ENCODE measurements at places on chromosomes 3 and 15.

GRCh38 chr3:101690972-101691371, 4.5 kb upstream of the RPL24 start:
- no peak for DNase-seq

DNA sequence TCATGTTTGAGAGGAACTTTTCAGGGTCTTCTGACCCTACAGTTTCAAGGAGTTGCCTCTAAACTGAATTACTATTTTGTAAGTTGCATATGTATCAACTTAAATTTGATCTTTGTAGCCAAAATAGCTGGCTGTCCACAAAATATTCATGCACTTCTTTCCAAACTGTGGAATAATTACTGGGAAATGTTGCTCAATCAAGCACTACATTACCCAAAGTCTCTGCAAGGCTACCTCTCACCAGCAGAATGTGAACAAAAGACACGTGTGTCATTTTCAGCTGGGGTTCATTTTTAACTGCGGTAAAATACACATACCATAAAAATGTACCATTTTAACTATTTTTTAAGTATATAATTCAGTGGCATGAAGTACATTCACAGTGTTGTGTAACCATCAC, 320.4 kb downstream of the CTNNB1 start:
- no peak for DNase-seq

DNA sequence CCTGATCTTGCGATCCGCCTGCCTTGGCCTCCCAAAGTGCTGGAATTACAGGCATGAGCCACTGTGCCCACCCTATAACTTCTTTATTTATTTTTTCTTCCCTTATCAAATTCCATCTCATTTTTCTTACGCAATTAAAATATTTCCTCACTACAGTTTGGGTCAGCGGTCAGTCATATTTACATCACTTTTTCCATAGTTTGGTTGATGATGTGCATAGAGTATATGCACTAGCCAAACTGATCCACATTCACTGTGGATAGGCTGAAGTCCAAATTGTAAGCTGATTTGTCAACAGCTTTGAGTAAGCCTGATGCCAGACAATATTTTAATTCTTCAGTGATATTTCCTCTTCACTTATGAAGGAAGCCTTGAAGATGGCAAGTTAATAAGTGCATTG, 256.3 kb downstream of the TIGIT start:
- no peak for DNase-seq

- no peak for DNase-seq
Observed at GRCh38 chr15:88658070-88658965, 19.5 kb downstream of the ISG20 start.

DNA sequence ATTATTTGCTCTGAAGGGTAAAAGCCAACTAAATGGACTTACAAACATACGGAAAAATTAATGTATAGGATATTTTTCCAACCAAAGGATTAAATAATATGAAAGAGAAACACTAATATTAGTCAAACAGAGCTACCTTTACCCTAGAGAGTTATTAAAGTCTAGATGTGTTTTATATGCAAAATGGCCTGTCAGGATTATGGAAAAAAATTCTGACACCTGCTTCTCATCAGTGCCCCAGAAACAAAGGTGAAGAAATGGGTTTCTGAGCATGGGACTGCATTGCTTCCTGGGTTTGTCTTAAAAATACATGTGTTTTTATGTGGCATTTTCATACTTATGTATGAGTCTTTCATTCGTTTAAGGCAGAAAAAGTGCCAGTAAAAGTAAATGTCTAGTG, 148.3 kb downstream of the ROBO2 start:
- no peak for DNase-seq

DNA sequence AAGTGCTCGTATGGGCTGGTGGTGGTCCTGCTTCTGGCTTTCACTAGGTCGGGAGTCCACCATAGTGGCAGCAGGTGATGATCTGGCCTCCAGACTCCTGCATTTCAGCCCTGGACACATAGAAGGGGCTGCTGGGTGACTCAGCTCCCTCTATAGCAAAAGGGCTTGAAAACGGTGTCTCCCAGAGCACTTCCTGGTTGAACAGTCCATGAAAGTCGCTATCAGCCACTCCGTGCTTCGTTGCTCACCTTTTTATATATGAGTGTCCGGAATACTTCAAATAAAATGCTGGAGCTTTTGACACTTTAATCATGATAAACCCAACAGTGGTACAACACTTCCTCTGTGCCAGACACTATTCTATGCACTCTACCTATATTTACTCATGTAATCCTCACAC, 213.2 kb downstream of the PDZRN3 start:
- DNase-seq, result no peak

DNA sequence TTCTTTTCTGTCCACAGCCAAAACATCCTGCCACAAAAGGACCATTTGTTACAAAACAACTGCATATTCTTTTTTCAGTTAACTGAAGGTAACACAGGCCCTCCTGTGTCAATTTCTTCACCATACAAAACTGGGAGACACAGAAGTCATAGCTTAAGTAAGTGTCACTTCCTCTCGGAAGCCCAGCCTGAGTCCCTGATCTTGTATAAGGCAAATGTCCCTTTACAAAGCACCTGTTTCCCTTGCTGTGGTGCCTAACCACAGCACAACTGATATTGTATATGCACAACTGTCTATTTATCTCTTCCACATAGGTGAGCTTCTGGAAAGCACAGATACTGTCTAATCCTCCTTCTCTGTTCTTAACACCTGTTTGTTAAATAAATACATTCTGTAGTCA, 293.7 kb downstream of the FHIT start:
- DNase-seq, result no peak

GRCh38 chr3:82715091-82715856, 953.8 kb upstream of the GBE1 start:
- DNase-seq, result no peak

DNA sequence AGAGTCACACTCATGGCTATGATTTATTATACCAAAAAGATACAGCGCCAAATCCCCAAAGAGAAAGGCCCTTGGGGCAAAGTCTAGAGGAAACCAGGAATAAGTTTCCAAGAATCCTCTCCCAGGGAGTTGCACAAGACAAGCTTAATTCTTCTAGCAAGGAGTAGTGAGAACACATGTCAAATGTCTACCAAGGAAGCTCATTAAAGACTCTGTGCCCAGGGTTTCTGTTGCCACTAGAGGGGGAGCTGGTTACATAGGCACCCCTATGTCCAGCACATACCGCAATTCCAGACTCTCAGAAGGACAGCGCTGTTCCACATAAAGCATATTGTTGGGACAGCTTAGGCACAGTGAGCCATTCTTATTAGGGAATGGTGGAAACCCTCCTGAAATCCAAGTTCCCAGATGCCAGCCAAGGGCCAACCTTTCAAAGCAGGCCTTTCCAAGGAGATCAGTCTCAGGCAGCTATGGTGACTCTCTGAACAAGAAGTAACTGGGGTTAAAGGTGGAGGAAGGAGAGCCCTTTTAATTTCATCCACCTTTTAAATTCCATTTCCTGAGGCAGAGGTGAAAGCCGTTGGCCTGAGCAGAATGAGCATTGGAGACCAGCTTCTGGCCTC, 194.2 kb downstream of the UACA start:
- DNase-seq, result no peak

DNA sequence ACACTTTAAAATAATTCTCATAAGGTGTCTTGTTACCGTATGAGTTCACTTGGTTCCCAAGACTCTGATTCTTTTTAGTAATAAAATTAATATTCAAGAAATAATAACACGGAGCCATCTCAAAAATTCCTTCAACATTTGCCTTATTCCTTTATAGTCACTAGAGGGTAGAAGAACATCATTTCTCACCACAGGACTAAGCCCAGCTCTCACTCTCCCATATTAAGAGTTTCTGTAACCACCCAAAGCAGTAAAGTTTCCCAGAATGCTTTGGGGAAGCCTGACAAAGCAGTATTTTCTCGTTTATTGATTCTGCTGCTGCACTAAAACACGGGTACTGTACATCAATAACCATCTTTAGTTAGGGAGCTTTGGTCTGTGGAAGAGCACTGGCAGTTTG, 114.9 kb downstream of the MCTP2 start:
- no peak for DNase-seq

DNA sequence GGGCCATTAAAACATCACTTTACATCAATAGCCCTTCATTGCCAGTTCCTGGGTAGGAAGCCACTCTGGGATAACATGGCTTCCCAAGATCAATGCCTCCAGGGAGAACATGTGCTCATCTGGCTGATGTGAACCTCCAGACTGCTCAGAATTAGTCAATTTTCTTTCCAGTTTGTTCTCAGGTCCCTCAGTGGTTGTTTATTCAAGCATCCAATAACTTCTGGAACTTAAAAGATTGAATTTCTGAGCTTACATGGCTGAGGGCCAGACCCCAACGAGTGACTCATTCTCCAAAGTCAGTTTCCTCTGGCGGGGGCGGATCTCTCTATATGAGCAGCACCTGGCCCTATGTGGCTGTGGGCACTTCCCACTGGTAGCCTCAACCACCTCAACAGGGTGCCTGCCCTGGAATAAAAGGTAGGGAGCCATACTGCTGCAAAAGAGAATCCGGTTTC, 34.0 kb downstream of the LYZL4 start:
- DNase-seq, result no peak

- DNase-seq, result no peak
Observed at GRCh38 chr3:79976466-79976865, 208.7 kb upstream of the ROBO1 start.

GRCh38 chr3:14441240-14441919, 39.0 kb downstream of the SLC6A6 start:
- no peak for DNase-seq

DNA sequence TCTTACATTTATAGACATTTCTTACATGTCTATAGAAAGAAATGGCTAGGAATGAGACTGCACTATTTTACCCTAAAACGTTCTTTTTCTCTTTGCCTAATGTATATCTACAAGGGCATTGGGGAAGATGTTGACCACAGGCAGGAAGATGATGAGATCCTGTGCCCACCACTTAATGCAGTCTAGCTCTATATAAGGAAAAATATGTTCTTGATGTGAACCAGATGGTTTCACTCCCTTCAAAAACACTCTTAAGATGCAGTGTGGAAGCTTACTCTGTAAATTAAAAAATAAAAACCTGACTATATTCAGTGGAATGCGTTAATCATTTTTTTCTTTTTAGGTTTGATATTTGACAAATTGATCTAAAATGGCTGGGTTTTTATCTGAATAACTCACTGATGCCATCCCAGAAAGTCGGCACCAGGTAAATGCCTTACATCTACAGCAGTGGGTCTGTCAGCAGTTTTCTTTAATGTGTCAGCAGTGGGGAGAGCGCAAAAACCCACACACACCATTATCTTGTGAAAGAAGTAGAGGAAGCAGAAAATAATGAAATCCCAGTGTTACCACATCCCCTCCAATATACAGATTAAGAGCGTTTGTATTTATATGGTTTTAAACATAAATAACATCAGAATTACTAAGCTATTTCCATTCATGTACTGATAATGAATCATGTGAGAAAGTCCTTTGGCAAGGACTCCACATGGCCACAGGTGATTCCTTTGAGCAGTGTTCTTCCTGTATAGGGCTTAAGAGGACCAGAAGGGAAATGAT, 10.1 kb downstream of the AGTR1 start:
- DNase-seq, result no peak

DNA sequence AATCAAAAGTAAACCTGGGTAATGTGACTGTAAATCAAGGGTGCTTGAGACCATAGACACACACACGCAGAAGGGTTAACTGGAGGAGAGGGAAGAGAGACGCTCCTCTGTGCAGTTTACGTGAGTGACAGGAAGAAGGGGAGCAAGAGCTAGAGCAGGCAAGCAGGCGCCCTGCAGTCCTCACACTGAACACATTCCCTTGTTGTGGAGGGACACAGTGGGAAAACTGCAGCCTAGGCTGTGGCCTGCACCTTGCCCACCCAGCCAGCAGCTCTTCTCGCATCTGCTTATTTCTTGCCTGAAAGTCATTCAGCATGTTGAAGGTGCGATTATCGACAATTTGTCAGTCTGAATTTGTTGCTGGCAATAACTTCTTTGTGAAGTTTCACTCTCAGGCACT, 24.2 kb downstream of the SOX2 start:
- no peak for DNase-seq

GRCh38 chr15:40554161-40554525, 10.7 kb downstream of the CCDC32 start:
- DNase-seq, result no peak

- DNase-seq, result no peak
Observed at GRCh38 chr3:143172795-143173145, 53.2 kb downstream of the CHST2 start.

GRCh38 chr15:31801152-31801551, 229.2 kb upstream of the CHRNA7 start:
- DNase-seq, result no peak

- DNase-seq, result no peak
Observed at GRCh38 chr3:183503746-183504145, 51.8 kb downstream of the KLHL6 start.

- DNase-seq, result no peak
Observed at GRCh38 chr3:100725935-100726513, 16.7 kb downstream of the TFG start.

- DNase-seq, result no peak
Observed at GRCh38 chr15:57789225-57789624, 82.7 kb downstream of the POLR2M start.

DNA sequence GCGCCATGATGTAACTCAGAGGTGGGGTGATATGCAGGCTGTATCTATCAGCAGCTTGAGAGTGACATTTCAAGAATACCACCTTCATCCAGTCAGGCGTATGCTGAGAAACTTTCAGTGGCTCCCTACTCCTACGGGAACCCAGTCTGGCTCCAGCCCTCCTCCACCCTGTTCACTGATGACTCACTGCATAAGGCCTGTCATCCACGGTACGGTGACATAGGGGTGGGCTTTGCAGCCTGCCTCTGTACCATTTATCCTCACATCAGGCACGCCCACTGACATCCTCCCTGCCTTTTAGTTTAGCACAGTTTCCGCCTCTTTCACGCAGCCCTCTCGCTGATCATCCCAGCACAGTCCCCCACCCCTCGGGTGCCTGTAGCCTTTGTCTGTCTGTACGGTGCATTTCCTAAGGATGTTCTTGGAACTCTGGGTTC, 11.7 kb downstream of the PXYLP1 start:
- no peak for DNase-seq

- DNase-seq, result no peak
Observed at GRCh38 chr3:29313981-29314726, 33.3 kb downstream of the RBMS3 start.

DNA sequence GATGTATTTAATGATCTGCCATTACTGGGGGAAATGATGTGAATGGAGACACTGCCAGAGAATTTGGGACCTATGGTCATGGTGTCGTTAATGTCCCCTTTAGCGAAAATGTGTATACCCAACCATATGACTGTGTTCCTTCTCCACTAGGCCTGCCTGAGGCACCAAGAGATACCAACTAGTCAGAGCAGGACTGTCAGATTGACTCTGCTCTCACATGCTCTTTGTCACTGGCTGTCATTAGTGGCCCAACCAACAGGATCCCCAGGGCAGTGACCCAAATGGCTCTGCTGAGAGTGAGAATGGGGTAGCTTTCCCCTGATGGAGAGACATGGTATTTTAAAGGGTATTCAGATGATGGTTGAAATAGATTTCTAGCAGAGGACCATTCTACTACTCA, 2.8 kb downstream of the TAGLN3 start:
- DNase-seq, result no peak

GRCh38 chr15:81575436-81576123, 201.6 kb upstream of the TMC3 start:
- peak; percentile 77 for DNase-seq

All from NCI-H2171 (cell line).